Vein endothelial cell (primary cell): ENCODE measurements at places on chromosomes 12 and 14. TPM values are rescaled to one million over a fixed set of nuclear protein-coding genes. Genes with fewer than 3 reads are reported as not detected.

Gene CCDC177
- total RNA-seq, result not detected in 2 replicates

Gene FBLN5
- total RNA-seq, result 0.96 and 4.6 TPM in 2 replicates

Gene RDH11
- total RNA-seq, result 73.8 and 94.1 TPM in 2 replicates

Gene RNASE7
- not detected in 2 replicates for total RNA-seq

Gene IFNG-AS1
- not detected in 2 replicates for total RNA-seq

Gene OASL
- total RNA-seq, result 0.19 and 0.33 TPM in 2 replicates

Gene PROX2
- under 0.01 TPM in 1 of 2 replicates, not detected in the other for total RNA-seq

Gene AGAP2
- 0.29 and 0.33 TPM in 2 replicates for total RNA-seq

Gene KRT72
- not detected in 2 replicates for total RNA-seq

Gene LPAR5
- 0.10 TPM in 1 of 2 replicates, not detected in the other for total RNA-seq

Gene ZCRB1
- total RNA-seq, result 25.5 and 31.0 TPM in 2 replicates

Gene CARMIL3
- under 0.01 TPM in 1 of 2 replicates, not detected in the other for total RNA-seq

Gene ANP32D
- total RNA-seq, result not detected in 2 replicates

Gene LRFN5
- 0.10 TPM in 1 of 2 replicates, not detected in the other for total RNA-seq

Gene TCL1B
- total RNA-seq, result not detected in 2 replicates

Gene ARHGEF25
- total RNA-seq, result 0.10 and 0.98 TPM in 2 replicates

Gene HOTAIR
- under 0.01 TPM in 1 of 2 replicates, not detected in the other for total RNA-seq

Gene CCDC88C
- 39.5 and 40.3 TPM in 2 replicates for total RNA-seq
